HL-60 (cell line): ENCODE measurements at places on chromosomes 5 and 9.

DNA sequence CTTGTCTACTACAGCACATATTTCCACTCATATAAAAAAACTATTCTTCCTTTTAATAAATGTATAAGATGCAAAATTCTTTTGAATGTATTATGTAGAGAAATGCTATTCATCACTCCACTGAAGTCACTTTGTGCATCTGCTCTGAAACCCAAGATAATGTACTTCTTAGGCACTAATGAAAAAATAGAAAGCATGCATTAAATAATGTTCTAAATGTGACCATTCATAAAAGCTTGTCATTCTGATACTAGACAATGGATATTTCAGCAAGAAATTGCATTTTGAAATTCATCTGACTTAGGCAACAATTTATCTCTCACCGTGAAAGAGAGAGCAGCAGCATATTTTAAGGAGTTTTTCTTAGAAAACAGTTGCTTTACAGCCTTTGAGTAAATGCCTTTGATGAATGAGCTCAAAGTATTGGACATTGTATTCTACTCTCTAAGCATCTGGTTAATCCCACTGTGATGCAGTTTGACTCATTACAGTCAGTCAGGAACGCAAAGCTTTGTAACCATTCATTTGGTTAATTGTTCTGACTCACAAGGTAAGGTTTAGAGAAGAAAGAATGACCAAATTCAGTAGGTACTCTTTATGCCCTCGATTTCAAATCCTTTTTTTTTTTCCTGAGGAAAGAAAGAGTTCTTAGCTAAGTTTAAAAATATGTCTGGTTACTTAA lies 2233.8 kb upstream of the C9orf72 start:
- DNase-seq = no peak

- DNase-seq = no peak
These were observed 3.1 kb upstream of the VAV2 start for GRCh38 chr9:133995012-133995896.

DNA sequence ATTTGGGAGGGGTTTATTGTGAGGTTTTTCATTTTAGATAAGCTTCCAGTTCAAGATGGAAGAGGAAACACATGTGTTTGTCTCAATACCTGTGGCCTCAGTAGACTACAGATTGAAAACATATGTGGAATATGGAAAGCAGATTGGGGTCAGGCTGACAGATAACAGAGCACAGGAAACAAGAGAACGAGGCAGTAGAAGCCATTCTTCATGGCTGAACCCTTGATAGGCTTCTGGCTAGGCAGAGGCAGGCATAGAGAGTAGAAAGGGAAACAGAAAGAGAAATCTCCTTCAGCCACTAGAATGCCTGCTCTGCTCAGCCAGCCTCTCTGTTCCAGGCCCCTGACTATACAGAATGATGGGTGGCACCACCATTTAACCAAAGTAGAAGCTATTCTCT lies 152.5 kb downstream of the MUSK start:
- no peak for DNase-seq

- no peak for DNase-seq
These were observed at the start of gene GCNT4 for GRCh38 chr5:75052192-75053053. GCNT4 (minus strand) TSS chr5:75052558; CDS start chr5:75030037, 22,521 bp downstream.

GRCh38 chr5:57186194-57186593 lies 12.3 kb downstream of the GPBP1 start:
- DNase-seq = peak; percentile 5

GRCh38 chr9:97772145-97772544 lies 75.0 kb upstream of the XPA start:
- no peak for DNase-seq
